T-helper 17 cell (primary cell): ENCODE measurements at places on chromosomes 5 and 9. TPM values are rescaled to one million over a fixed set of nuclear protein-coding genes. Genes with fewer than 3 reads are reported as not detected.

- no peak overlapping the region for H3K4me3 ChIP-seq
- H3K27ac ChIP-seq = no peak overlapping the region
- no peaks in the 10 kb centered on the region for H3K36me3 ChIP-seq
- H3K4me1 ChIP-seq = no peaks in the 10 kb centered on the region
Measured at GRCh38 chr5:174364676-174365075, 319.2 kb downstream of the NSG2 start.

The LIFR gene
- 0.27 TPM for total RNA-seq

GRCh38 chr9:36551910-36552309 lies 20.8 kb upstream of the MELK start:
- H3K27me3 ChIP-seq = peaks cover 22% of the 10 kb centered on the region
- no peak overlapping the region for H3K4me3 ChIP-seq
- H3K27ac ChIP-seq = no peak overlapping the region
- H3K36me3 ChIP-seq = peaks cover 3% of the 10 kb centered on the region

- H3K27ac ChIP-seq = no peak overlapping the region
- peaks cover 10% of the 10 kb centered on the region for H3K4me1 ChIP-seq
- no peak overlapping the region for H3K4me3 ChIP-seq
- DNase-seq = no peak
- H3K27me3 ChIP-seq = no peaks in the 10 kb centered on the region
Measured at GRCh38 chr9:113393281-113393680, 7.8 kb downstream of the ALAD start.

DNA sequence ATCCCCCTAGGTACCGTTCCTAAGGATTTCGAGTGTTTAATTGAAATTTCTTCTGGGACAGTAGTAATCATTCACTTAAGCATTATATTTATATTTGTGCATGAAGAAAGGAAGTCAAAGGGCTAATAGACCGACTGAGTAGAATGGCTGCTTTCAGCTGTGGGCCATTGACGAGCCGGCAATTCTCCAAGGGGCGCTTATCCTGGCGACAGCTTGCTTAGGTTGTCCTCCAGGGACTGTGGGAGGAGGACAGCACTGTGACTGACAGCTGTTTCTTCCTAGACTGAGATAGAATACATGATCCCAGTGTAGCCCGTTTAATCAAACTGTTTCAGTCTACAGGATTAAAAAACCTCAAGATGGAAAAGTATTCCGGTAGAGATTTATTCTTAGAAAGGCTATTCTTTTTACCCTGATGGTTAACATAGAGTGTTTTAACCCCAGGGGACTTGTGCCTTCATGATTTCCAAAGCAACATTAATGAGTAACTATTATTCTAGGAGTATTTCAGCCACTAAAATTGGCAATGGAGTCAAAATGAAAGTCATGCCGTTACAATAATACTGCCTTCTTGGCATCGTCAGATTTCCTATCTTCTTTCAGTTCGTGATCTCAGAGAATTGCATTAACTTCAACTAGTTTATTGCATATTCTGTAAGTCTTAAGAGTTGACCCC lies 943.1 kb upstream of the WWC1 start:
- no peaks in the 10 kb centered on the region for H3K27me3 ChIP-seq
- H3K27ac ChIP-seq = no peak overlapping the region
- H3K4me1 ChIP-seq = no peaks in the 10 kb centered on the region
- DNase-seq = no peak
- no peak overlapping the region for H3K4me3 ChIP-seq
- H3K36me3 ChIP-seq = no peaks in the 10 kb centered on the region

DNA sequence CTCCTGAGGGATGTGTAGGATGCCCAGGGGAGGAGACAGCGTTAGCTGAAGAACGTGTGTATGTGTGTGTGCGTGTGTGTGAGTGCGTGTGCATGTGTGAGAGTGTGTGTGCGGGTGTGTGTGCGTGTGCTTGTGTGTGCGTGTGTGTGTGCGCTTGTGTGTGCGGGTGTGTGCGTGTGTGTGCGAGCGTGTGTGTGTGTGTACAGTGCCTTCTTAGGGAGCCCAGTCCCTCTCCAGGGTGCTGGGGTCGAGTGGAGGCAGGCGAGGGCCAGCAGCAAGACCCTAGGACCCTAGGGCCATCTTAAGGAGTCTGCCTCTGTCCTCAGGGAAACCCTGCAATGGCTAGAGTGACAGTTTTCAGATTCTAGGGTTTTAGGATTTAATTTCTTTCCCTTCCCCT lies 26.0 kb upstream of the STXBP1 start:
- no peak overlapping the region for H3K4me3 ChIP-seq
- DNase-seq = no peak
- H3K27me3 ChIP-seq = peaks cover 5% of the 10 kb centered on the region
- no peak overlapping the region for H3K27ac ChIP-seq
- peaks cover 5% of the 10 kb centered on the region for H3K4me1 ChIP-seq

The LMX1B gene
- total RNA-seq = not detected

The PGM5 gene
- 0.40 TPM for total RNA-seq

DNA sequence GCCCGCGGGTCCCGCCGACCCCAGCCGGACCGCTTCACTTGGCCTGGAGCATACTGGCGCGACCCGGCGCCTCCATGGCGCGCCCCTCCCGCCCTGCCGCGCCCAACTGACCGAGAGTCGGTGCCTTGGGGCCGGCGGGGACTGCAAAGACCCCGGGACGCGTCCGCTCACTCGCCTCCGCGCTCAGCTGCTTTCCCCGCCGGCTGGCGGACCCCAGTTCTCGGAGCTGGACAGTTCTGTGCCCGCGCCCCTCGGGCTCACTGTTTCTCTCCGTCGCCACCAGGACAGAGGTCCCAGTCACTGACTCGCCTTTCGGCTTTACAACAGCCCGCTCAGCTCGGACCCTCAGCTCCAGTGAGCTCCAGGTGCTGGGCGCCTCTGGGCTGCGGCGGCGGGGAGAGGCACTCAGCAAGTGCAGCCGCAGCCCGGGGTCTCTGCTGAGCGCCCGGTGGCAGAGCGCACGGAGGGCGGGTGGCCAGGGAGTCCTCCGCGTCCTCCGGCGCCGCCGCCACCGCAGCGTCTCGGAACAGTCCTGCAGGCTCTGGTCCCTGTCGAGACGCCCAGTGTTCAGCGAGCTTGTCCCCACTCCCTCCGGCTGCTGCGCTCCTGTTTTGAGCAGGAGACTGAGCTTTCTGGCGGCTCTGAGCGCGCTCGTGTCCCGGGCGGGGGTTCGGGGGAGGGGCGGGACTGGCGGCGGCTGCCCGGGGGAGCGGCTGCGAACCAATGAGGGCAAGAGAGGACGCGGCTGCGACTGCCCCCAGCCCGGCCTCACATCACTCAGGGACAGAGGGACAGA lies at the start of gene SMIM32:
Gene SMIM32 (minus strand): TSS at position 637 of the 796 bp plus-strand sequence. CDS start 638 bp downstream, outside the sequence.
- no peak within 1 kb of the TSS for H3K27ac ChIP-seq
- H3K4me1 ChIP-seq = peaks cover 2% of the 10 kb centered on the region
- H3K4me3 ChIP-seq = no peak within 1 kb of the TSS
- no peak for DNase-seq
- peaks cover 7% of the 10 kb centered on the region for H3K36me3 ChIP-seq
- H3K27me3 ChIP-seq = peaks cover 76% of the 10 kb centered on the region

GRCh38 chr9:114271556-114272510 lies 51.1 kb upstream of the ORM1 start:
- peaks cover 22% of the 10 kb centered on the region for H3K27me3 ChIP-seq
- H3K27ac ChIP-seq = no peak overlapping the region
- H3K4me1 ChIP-seq = peaks cover 4% of the 10 kb centered on the region
- DNase-seq = no peak
- no peak overlapping the region for H3K4me3 ChIP-seq

The CPLANE1 gene
- 8.4 TPM for total RNA-seq

- no peak overlapping the region for H3K4me3 ChIP-seq
- H3K4me1 ChIP-seq = no peaks in the 10 kb centered on the region
- no peak for DNase-seq
- H3K27me3 ChIP-seq = no peaks in the 10 kb centered on the region
- H3K27ac ChIP-seq = no peak overlapping the region
Measured at GRCh38 chr5:162719720-162720119, 652.1 kb downstream of the GABRG2 start.

The FAM169A gene
- 9.2 TPM for total RNA-seq

DNA sequence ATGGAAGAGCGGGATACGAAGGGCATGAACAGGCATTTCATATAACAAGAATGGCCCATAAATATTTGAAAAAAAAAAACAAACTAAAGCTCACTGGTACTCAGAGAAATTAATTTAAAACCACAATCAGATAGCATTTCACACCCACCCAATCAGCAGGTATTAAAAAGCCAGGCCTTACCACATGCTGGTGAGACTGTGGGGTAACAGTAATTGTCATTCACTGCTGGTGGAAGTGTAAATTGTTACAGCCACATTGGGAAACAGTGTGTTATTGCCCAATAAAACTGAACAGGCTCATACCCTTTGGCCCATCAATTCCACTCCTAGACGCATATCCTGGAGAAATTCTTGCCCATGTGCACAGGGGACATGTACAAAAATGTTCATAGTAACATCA lies 66.0 kb downstream of the PLAC8L1 start:
- H3K27ac ChIP-seq = no peak overlapping the region
- no peak for DNase-seq
- no peak overlapping the region for H3K4me3 ChIP-seq
- H3K27me3 ChIP-seq = peaks cover 7% of the 10 kb centered on the region

- no peaks in the 10 kb centered on the region for H3K4me1 ChIP-seq
- no peak overlapping the region for H3K4me3 ChIP-seq
- peaks cover 13% of the 10 kb centered on the region for H3K27me3 ChIP-seq
- no peak for DNase-seq
Measured at GRCh38 chr5:88544671-88545070, 276.0 kb upstream of the TMEM161B start.

The PCDHA2 gene
- total RNA-seq = not detected

DNA sequence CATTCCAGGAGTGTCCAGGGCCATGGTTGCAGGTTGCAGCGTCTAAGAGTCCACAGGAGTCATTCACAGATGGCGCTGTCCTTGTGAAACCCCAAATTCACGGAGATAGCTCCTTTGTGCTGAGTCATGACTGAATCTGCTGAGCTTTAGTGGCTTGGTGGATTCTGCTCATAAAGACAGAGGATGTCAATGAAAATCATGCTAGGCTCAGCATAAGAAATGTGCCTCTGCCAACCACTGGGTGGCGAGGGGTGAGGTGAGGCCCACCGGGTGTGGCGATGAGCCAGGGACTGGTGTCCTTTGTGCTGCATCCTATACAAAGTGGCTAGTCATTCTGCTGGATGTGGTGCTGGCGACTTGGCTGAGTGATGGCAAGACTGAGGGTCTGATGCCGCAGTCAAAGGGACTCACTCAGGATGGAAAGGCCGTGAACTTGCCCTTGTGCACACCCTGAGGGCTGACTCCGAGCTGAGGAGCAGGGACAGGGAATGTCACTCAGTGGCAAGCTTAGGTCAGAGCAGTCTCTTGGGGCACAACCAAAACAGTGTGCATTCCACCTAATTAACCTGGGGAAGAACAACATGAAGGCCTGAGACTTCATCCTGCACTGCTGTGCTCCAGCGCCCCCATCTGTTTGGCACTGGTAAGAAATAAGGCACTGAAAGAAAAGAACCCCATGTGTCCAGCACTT lies 71.5 kb downstream of the DAP start:
- DNase-seq = no peak
- no peak overlapping the region for H3K27ac ChIP-seq
- peaks cover 4% of the 10 kb centered on the region for H3K36me3 ChIP-seq
- no peaks in the 10 kb centered on the region for H3K27me3 ChIP-seq
- peak overlapping the region; percentile 12 for H3K4me3 ChIP-seq

- no peaks in the 10 kb centered on the region for H3K4me1 ChIP-seq
- no peak for DNase-seq
- H3K27ac ChIP-seq = no peak overlapping the region
- H3K36me3 ChIP-seq = no peaks in the 10 kb centered on the region
- peaks cover 13% of the 10 kb centered on the region for H3K27me3 ChIP-seq
Measured at GRCh38 chr5:100444961-100445360, 90.2 kb upstream of the FAM174A start.

DNA sequence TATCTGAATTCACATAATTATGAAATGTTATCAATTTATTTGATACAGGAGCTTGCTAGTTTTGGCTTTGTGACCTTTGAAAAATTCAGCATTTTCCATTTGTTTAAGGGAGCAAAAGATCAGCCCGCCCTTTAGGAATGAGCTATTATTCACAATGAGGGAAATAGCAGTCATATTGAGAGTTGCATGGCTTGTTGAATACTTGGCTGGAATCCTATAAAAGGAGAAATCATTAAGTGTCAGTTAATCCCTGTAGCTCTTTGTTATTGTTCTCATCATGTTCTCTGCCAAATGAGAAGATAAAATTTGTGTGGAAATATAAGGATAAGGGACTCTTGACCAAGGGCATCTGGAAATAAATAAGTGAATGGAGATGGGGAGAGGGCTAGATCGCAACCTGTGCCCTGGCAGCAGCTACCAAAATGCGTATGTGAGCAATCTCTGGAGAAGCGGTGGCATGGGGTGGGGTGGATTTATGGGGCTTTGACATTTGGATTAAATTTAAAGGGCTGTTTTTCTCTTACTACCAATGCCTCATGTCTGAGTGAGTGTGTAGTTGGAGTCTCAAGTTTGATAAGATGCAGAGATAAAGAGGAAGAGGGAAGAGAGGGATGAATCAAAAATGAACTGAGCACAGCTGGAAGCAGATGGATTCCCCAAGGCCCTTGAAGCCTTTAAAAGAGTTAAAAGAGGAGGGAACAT lies 237.6 kb downstream of the NNT start:
- no peak for DNase-seq
- no peaks in the 10 kb centered on the region for H3K36me3 ChIP-seq
- no peaks in the 10 kb centered on the region for H3K4me1 ChIP-seq
- no peak overlapping the region for H3K4me3 ChIP-seq
- no peak overlapping the region for H3K27ac ChIP-seq

DNA sequence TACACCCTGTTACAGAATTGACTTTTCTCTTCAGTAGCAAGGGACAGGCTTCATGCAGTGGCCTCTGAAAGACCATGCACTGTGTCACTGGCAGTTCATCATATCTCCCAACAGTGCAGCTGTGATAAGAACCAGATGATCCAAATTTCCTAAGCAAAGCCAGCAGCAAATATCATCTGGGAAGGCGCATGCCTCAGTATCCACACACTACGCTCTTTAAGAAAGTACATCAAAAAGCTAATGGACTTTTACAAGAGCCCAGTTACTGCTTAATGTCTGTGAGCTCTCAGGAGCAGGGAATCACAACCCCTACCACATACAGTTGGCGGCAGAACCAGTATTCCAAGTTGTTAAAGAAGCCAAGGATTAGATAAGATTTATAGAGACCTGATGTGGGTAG lies 25.1 kb downstream of the ADAMTSL1 start:
- no peak overlapping the region for H3K4me3 ChIP-seq
- no peaks in the 10 kb centered on the region for H3K27me3 ChIP-seq
- H3K36me3 ChIP-seq = no peaks in the 10 kb centered on the region
- no peak for DNase-seq

The GFI1B gene
- 29.3 TPM for total RNA-seq

GRCh38 chr9:14447103-14447502 lies 133.2 kb upstream of the NFIB start:
- H3K36me3 ChIP-seq = peaks cover 2% of the 10 kb centered on the region
- no peak overlapping the region for H3K27ac ChIP-seq
- no peaks in the 10 kb centered on the region for H3K4me1 ChIP-seq
